Effector memory CD4-positive, alpha-beta T cell (primary cell): ENCODE measurements at places on chromosomes 1 and 21.

- DNase-seq: no peak
- no peaks in the 10 kb centered on the region for H3K4me1 ChIP-seq
- no peak overlapping the region for H3K4me3 ChIP-seq
- H3K36me3 ChIP-seq: no peaks in the 10 kb centered on the region
- H3K27ac ChIP-seq: no peak overlapping the region
- no peaks in the 10 kb centered on the region for H3K27me3 ChIP-seq
Observed at GRCh38 chr1:112882271-112882744, 73.7 kb downstream of the SLC16A1 start.

DNA sequence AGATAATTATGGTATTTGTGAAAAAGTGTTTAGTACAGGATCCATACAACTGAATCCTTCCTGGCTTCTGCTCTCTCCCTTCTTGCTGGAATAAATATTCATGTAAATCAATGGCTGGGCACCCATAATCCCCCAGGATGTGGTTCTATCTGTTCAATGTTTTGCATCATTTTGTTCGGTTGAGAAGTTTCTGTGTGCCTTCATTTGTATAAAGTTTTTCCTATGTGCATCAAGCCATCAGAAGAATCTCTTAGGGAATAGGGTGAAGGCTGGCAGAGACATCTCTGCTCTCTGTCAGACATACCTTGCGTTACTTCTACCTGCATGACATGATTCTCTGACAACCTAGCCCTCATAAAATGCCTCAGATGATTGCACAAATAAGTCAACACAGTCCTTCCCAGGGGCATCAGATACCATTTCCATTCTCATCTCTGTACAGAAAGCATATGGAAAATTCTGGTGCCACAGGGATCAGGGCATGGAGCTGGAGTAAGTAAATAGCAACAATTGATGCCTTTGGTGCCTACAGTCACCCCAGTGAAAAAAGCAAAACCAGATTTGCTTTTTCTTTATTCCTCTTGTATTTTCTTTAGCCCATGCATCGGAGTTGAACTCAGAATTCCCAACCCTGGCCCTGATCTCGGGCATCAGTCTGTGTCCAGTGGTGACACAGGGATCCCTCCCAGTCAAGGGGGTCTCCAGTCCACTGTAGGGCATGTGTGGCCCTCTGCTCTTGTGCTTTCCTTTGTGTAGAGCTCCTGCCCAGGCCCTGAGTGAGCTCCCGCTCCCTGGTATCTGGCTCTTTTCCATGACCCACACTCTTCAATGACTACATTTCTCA is 39.7 kb upstream of the ATP1A1 start:
- H3K27ac ChIP-seq: no peak overlapping the region
- no peaks in the 10 kb centered on the region for H3K36me3 ChIP-seq
- no peaks in the 10 kb centered on the region for H3K4me1 ChIP-seq
- no peak for DNase-seq
- H3K27me3 ChIP-seq: no peaks in the 10 kb centered on the region
- no peak overlapping the region for H3K4me3 ChIP-seq

DNA sequence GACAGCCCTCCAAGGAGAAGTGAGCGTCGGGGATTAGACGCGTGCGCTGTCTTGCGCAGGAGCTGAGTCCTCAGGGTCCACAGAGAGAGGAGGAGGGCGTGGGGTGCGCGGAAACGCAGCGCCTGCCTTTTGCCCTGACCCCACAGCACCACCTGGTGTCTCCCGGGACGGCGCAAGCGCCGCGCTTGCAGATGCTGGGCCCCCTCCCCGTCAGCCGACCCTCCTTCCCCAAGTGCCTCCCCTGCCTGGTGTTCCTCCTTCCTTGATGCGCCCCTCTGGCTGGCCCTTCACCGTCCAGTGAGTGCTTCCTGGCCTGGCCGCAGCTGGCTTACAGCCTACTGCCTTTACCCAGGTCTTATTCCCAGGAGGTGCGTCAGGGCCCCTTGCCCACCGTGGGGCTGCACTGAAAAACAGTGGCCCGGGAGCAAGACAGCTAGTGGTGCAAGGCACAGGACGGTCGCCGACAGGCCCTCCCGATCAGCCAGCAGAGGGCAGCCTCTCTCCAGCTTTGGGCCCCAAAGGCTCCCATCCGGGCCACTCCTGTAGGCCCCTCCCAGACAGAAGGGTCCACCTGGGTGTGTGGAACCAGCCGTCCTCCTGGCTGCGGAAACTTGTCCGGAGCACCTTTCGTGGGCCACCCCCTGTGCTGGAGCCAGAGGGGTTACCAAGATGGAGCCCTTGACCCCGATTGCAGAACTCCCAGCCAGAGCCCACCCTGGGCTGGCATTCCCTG is 12.9 kb upstream of the PHLDA3 start:
- H3K27ac ChIP-seq: no peak overlapping the region
- peak; percentile 60 for DNase-seq
- H3K36me3 ChIP-seq: peaks cover 12% of the 10 kb centered on the region
- peaks cover 4% of the 10 kb centered on the region for H3K27me3 ChIP-seq
- H3K4me3 ChIP-seq: peak overlapping the region; percentile 36

GRCh38 chr1:67097305-67097704 is 37.5 kb downstream of the C1orf141 start:
- no peak overlapping the region for H3K4me3 ChIP-seq
- no peaks in the 10 kb centered on the region for H3K36me3 ChIP-seq
- H3K27ac ChIP-seq: no peak overlapping the region
- no peak for DNase-seq
- no peaks in the 10 kb centered on the region for H3K27me3 ChIP-seq
- no peaks in the 10 kb centered on the region for H3K4me1 ChIP-seq

- no peak for DNase-seq
- no peak overlapping the region for H3K4me3 ChIP-seq
- peaks cover 12% of the 10 kb centered on the region for H3K4me1 ChIP-seq
- H3K27me3 ChIP-seq: no peaks in the 10 kb centered on the region
- peaks cover 54% of the 10 kb centered on the region for H3K36me3 ChIP-seq
Observed at GRCh38 chr1:36091698-36092097, 3.0 kb downstream of the ADPRS start.

GRCh38 chr1:8395433-8395866 is 77.5 kb downstream of the SLC45A1 start:
- H3K27me3 ChIP-seq: no peaks in the 10 kb centered on the region
- no peaks in the 10 kb centered on the region for H3K36me3 ChIP-seq
- peak overlapping the region; percentile 34 for H3K27ac ChIP-seq
- peak; percentile 6 for DNase-seq

DNA sequence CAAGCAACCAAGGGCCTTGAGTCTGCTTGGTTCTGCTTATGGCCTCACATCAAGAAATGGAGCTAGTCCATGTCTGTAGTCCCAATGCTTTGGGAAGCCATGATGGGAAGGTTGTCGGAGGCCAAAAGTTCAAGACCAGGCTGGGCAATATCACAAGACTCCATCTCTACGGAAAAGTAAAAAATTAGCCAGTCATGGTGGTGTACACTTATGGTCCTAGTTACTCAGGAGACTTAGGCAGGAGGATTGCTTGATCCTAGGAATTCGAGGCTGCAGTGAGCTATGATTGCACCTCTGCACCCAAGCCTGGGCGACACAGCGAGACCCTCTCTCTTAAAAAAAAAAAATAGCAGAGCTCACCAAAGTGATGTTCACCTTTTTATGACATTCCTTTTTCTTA is 80.1 kb upstream of the DNAJC6 start:
- no peak for DNase-seq
- no peak overlapping the region for H3K27ac ChIP-seq
- H3K4me1 ChIP-seq: no peaks in the 10 kb centered on the region
- H3K36me3 ChIP-seq: no peaks in the 10 kb centered on the region

DNA sequence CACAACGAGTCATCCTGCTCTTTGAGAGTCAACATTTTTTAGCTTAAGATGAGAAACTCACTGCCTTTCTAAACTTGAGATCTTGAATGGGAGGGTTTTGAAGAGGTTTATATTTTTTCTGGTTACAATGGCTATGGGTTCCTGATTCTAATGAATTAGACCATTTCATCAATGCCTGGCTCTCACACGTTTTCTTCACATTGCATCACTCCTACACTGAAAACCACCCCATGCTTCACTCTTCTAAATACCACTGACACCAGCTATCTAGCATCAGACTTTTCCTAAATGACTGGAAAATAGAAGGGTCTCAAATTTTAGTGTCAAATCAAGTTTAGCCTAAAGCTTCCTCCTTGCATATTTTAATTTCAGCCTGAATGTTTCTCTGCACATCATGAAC is 606.1 kb upstream of the USP24 start:
- no peaks in the 10 kb centered on the region for H3K4me1 ChIP-seq
- no peak overlapping the region for H3K4me3 ChIP-seq
- no peaks in the 10 kb centered on the region for H3K27me3 ChIP-seq
- no peak overlapping the region for H3K27ac ChIP-seq

DNA sequence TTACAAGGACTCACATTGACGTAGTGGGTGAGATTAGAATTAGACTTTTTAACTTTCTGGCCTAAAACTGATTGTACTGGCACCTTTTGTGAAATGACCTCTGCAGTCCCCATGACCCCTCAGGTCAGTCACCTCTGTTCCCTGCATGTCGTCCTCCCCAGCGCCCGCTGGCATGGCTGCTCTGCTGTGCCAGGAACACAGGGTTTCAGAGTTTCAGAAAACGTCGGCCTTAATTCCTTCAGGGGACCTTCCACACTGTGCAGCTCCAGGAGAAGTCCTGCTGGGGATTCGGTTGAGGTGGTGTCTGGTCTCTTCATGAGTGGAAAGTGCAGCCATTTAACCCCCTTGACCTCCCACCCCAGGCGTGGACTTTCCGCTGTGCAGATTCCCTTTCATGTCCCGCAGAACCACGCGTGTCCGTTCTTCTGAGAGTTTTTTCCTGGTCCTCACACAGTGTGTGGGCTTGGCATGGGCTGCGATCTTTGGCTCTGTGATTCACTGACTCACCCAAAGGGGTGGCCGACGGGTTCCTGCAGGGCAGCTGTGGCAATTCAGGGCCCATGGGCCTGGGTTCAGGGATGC is 158.4 kb upstream of the COL6A1 start:
- H3K27me3 ChIP-seq: no peaks in the 10 kb centered on the region
- H3K27ac ChIP-seq: no peak overlapping the region
- DNase-seq: no peak
- no peak overlapping the region for H3K4me3 ChIP-seq
- no peaks in the 10 kb centered on the region for H3K4me1 ChIP-seq

GRCh38 chr1:22506130-22506692 is 54.6 kb downstream of the ZBTB40 start:
- peaks cover 61% of the 10 kb centered on the region for H3K36me3 ChIP-seq
- no peak for DNase-seq
- H3K4me3 ChIP-seq: no peak overlapping the region
- no peaks in the 10 kb centered on the region for H3K27me3 ChIP-seq
- no peak overlapping the region for H3K27ac ChIP-seq
- H3K4me1 ChIP-seq: no peaks in the 10 kb centered on the region

DNA sequence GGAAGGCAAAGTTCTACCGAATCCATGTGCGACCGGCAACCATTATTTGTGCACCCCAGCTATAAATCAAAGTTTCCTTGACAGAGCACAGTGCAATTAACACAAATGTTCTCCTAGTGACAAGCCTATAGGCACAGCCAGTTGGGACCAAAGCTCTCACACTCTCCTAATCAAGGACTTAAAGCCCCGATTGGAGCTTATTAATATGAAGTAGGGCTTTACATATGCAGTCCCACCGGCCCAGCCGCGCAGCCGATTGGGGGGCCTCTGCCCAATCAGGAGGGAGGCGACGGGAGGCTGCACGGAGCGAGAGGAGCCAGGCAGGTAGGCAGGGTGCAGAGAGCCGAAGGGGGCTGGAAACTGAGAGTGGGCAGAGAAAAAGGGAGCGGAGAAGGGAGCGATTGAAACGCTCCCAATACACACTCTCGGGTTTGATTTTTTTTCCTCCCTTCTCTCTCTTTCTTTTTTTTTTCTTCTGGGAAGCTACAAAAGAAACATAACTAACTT is at the start of gene ESRRG:
ESRRG (minus strand) TSS at position 156 of the 507 bp plus-strand sequence; CDS start at position 26, 130 bp downstream.
- no peak within 1 kb of the TSS for H3K27ac ChIP-seq
- DNase-seq: no peak
- H3K4me1 ChIP-seq: no peaks in the 10 kb centered on the region
- no peaks in the 10 kb centered on the region for H3K36me3 ChIP-seq

DNA sequence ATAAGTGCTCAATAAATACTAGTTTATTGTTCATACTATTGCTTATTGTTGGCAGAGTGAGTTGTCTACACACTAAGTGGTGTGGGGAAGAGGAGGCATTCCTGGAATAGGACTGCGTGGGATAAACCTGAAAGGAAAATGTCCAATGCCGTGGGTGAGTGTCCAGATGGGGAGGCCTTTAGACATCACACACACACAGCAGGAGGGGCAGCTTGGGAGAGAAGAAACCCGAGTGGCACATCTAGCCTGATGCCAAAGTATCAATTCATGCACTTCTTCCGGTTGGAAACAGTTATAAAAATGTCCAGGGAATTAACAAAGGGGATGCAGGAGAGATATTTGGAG is 27.3 kb downstream of the CCN1 start:
- no peak overlapping the region for H3K4me3 ChIP-seq
- H3K27me3 ChIP-seq: no peaks in the 10 kb centered on the region
- no peaks in the 10 kb centered on the region for H3K36me3 ChIP-seq
- no peak for DNase-seq
- H3K4me1 ChIP-seq: no peaks in the 10 kb centered on the region

GRCh38 chr1:247409869-247410544 is 6.0 kb upstream of the NLRP3 start:
- peak overlapping the region; percentile 40 for H3K4me3 ChIP-seq
- peaks cover 13% of the 10 kb centered on the region for H3K4me1 ChIP-seq
- H3K27ac ChIP-seq: peak overlapping the region; percentile 55
- H3K36me3 ChIP-seq: no peaks in the 10 kb centered on the region

DNA sequence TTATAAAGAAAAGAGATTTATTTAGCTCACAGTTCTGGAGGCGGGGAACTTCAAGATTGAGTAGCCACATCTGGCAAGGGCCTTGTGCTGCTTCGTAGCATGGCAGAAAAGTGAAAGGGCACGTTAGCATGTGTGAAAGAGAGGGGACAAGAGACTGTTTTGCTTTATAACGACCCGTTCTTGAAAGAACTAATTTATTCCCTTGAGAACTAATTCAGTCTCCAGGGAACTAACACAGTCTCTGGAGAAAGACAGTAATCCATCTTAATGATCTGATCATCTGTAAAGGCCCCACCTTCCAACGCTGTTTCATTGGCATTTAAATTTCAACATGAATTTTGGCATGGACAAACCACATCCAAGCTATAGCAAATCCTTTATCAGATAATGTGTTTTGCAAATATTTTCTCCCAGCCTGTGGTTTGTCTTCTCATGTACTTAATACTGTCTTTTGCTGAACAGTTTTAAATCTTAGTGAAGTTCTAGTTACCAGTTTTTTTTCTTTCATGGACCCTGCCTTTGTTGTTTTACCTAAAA is 26.1 kb downstream of the MTR start:
- no peak overlapping the region for H3K27ac ChIP-seq
- no peak for DNase-seq
- H3K36me3 ChIP-seq: peaks cover 48% of the 10 kb centered on the region
- H3K4me3 ChIP-seq: no peak overlapping the region
- no peaks in the 10 kb centered on the region for H3K27me3 ChIP-seq
